ENCODE measurements at places on chromosomes 1 and 21.

DNA sequence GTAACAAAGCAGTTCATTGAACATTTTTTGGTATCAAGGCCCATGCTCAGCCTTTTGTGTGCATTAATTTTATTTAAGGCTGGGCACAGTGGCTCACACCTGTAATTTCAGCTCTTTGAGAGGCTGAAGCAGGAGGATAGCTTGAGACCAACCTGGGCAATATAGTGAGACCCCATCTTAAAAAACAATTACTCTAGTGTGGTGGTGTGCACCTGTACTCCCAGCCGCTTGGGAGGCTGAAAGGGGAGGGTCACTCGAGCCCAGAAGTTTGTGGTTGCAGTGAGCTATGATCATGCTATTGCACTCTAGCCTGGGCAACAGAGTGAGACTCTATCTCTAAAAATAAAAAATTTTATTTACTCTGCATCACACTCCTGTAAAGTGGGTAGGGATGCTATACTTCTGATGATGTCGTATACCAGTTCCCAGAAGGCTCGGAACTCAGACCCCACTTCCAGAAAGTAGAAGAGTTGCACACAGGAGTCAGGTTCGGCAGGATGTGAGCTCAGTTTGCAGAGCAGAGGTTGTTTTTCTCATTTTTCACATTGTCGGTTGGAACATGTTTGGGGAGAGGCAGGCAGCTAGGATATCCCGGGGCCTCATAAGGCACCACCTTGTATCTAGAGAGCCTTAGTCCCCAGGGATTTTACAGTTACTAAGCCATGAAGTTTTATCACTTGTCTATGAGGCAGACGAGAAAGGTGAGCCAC, 144.6 kb downstream of the GALNT2 start:
- no peak for DNase-seq

GRCh38 chr1:3372317-3372716, 82.1 kb upstream of the ARHGEF16 start:
- DNase-seq = no peak

DNA sequence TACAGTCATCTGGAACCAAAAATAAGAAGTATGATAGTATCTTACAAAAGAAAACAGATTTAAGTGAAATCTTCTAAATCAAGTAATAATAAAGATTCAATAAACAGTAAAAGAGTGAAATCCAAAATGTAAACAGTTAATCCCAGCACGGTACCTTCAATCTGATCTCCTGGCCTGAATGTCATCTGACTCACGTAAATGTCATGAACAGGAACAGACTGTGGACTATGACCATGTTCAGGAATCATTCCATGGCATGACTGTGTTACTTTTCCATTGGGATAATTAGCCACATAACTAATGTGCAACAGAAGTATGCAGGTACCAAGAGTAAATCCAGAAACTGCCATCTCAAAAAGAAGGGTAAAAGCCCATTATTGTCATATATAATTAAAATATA, 18.0 kb downstream of the FRRS1 start:
- DNase-seq = no peak

DNA sequence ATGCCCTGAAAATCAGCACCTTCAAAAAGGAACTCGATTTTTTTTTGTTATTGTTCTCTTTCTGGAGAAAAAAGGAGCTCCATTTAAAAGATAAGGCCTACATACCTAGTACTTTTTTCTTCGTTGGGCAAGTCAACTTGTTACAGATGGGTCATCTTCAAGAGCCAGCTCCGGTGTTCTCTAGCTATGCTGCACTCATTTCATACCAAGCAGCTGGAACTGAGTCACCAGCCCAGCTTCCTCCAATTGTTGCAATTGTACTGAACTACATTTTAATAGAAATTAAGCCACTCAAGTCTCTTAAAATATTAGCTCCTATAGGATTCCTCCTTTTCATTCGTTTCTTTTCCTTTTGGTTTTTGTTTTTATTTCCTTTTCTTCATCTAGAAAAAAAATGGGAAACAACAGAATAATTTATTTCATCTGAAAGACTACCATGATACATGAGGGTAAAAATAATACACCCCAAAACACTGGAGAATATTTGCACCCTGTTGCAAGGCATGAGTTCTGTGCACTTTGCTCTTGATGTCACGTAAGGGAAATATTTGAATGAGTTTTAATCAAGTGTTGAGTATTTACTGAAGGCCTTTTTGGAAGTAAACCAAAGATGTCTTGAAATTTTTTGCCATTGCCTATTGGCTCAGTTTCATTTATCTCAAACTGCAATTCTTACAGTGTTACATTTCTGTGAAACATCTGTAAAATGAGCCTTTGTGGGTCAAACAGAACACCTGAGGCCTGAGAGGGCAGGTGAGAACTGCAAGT, 60.5 kb downstream of the CLIC4 start:
- DNase-seq = no peak

GRCh38 chr1:18300376-18300775, 180.4 kb upstream of the KLHDC7A start:
- DNase-seq = no peak

Data from GM12864 (cell line).